NCI-H526 treated with DMSO at 0.1 percent for 48 hours (cell line): ENCODE measurements at places on chromosomes 3 and 15.

GRCh38 chr3:100044369-100044768 lies 69.9 kb downstream of the FILIP1L start:
- DNase-seq = no peak

- DNase-seq = no peak
Observed at GRCh38 chr15:68497206-68497910, 65.4 kb upstream of the ITGA11 start.

DNA sequence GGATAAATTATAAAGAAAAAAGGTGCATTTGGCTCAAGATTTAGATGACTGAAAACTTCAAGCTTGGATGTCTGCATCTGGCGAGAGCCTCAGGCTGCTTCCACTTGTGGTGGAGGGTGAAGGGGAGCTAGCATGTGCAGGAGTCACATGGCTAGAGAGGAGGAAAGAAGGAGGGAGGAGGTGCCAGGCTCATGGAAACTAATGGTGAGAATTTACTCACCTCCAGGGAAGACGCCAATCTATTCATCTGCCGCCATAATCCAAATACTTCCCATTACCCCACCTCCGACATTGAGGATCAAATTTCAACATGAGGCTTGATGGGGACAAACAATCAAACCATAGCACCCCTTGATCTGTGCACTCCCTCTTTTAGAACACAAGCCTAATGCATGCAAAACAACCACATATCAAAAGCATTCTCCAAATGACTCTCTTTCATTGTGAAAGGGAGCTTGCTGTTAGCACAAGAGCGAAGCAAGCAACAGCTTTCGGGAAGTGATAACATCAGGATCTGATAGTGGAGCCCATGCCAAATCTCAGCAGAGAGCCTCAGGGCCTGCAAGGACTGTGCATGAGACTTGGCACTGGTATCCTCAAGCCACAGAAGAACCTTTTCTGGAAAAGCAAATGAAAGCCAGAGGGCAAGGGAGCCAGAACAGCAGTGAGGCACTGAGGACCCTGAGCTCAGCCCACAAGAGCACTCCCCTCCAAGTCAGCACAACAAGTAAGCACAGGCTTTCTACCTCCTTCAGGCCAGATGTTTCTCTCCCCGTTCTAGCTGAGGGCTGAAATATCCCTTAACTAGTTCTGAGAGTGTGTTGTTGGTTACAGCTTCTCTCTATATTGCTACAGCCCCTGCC lies 50.2 kb upstream of the THBS1 start:
- no peak for DNase-seq

GRCh38 chr3:4196506-4197147 lies 106.5 kb upstream of the SETMAR start:
- no peak for DNase-seq

DNA sequence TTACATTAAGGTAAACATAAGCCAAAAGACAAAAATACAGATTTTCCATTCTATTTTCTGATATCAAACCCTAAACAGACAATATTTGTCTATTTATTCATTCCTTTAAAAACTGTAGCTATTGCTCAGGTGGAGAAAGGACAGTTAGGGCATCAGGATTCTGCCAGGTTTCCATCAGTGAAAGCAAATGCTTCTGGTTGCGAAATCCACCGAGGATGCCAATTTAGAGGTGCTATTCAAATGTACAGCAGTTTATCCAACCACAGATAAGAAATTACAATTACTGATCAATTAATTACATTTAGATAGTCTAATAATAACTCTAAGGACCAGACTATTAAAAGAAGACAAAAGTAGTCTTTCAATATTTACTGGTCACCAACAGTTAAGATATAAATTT lies 3.9 kb downstream of the TOMM70 start:
- DNase-seq = no peak

GRCh38 chr15:55917881-55918296 lies 75.5 kb downstream of the NEDD4 start:
- DNase-seq = peak; percentile 77

DNA sequence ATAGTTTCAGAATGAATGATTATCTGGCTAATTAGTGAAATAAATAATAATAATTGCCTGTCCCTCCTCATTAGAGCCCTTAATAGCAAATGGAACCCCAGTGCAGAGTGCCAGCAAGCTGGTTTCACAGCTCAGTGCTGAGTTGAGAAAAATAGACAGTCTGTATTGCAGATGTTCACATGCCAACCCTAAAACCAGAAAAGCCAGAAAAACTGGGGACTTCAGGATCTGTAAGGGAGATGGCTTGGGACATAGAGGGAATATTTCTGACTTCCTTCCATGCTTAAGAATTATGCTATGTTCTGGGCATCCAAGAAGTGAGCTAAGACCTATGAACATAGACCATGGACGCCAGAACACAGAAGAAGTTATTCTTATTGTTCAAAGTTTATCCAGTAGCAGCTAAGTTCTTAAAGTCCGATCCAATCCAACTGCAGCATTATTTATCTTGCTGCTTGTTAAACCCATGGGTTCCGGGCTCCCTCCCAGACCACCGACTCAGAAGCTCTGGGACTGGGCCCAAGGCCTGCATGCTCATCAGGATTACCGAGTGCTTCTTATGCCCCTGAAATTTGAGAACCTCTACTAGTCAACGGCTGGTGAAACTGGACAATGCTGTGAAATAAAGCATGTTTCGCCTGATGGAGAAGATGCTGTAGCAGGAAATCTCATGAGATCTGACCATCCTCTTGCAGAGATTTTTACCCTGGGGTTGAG lies 158.3 kb downstream of the FOXB1 start:
- DNase-seq = no peak

DNA sequence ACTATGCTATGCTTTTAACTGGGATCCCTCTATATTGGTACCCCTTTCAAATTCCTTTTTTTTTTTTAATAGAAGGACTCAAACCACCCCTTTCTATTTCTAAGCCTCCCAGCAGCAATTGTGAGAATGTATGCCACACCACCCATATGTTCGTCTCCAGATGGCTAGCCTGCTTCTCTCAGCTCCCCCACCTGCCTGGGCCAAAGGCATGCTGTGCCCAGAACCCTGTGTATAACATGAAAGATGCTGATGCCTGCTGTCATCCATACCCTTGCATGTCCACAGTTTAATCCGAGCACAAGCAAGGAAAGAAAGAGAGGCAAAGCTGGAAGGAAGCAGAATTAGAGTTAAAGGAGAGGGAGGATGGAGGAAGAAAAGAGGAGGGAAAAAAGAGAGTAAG lies 159.5 kb upstream of the CNTN6 start:
- DNase-seq = no peak

- no peak for DNase-seq
Observed at GRCh38 chr3:99625237-99625622, 13.2 kb upstream of the COL8A1 start.

GRCh38 chr3:113574213-113574612 lies 41.9 kb downstream of the SIDT1 start:
- no peak for DNase-seq

DNA sequence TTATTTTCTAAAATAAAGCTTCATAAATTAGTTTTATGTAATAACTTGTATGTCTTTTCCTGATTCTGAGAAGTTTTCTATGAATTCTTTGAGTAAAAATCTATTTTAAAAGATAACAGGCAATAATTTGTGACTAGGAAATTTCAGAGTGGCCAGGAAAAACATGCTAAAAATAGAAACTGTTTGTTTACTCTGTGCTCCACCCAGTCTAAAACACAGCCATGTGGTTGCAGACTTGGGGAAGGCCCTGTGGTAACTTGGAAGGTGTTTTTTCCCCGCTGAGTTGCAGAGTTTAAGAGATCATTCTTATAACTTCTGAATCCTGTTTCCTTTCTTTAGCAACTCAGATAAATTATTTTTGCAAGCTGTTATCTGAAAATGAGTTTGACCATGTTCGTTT lies 21.9 kb downstream of the PLCL2 start:
- peak; percentile 36 for DNase-seq

- no peak for DNase-seq
Observed at GRCh38 chr15:35306361-35306981, 221.4 kb upstream of the NANOGP8 start.

GRCh38 chr3:121951291-121951919 lies 57.2 kb downstream of the SLC15A2 start:
- no peak for DNase-seq

- DNase-seq = no peak
Observed at GRCh38 chr3:116135457-116136085, 309.7 kb downstream of the LSAMP start.

GRCh38 chr15:57114070-57114469 lies 195.6 kb downstream of the TCF12 start:
- no peak for DNase-seq

GRCh38 chr3:42013691-42014457 lies 52.0 kb upstream of the ULK4 start:
- DNase-seq = no peak

- DNase-seq = no peak
Observed at GRCh38 chr3:111961461-111962164, 17.2 kb upstream of the ABHD10 start.

GRCh38 chr3:58681863-58682262 lies 15.3 kb upstream of the FAM3D start:
- no peak for DNase-seq

DNA sequence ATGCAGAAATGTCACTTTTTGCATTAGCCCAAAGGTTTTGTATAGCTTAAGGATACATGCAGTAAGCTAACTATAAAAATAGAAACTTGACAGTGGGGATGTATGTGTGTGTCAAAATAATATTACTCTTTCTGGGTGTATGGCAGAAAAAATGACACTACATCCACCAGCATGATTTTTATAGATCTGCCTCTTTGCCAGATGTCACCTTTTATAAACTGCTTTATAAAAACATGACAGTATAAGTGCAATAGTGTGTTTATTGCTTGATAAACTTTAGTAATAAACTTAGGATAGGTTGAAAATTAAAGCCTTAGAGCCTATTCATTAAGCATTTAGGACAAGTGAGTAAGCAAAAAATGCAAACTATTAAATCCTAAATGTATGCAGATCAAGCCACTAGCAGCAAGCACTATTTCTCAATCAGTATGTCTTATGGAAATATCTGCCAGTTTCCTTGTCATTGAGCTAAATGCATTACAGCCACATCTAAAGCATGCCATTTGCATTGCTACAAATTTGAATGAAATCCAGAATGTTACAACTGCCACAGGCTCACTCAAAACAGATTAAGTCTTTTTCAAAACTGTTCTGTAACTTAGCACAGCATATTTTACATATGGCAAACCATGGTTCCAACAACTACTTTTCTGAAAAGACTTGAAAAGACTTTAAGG lies 935.0 kb downstream of the FHIT start:
- DNase-seq = peak; percentile 80

GRCh38 chr3:13772885-13773745 lies 106.8 kb downstream of the WNT7A start:
- DNase-seq = no peak

GRCh38 chr3:98994128-98994762 lies 92.8 kb upstream of the DCBLD2 start:
- no peak for DNase-seq

DNA sequence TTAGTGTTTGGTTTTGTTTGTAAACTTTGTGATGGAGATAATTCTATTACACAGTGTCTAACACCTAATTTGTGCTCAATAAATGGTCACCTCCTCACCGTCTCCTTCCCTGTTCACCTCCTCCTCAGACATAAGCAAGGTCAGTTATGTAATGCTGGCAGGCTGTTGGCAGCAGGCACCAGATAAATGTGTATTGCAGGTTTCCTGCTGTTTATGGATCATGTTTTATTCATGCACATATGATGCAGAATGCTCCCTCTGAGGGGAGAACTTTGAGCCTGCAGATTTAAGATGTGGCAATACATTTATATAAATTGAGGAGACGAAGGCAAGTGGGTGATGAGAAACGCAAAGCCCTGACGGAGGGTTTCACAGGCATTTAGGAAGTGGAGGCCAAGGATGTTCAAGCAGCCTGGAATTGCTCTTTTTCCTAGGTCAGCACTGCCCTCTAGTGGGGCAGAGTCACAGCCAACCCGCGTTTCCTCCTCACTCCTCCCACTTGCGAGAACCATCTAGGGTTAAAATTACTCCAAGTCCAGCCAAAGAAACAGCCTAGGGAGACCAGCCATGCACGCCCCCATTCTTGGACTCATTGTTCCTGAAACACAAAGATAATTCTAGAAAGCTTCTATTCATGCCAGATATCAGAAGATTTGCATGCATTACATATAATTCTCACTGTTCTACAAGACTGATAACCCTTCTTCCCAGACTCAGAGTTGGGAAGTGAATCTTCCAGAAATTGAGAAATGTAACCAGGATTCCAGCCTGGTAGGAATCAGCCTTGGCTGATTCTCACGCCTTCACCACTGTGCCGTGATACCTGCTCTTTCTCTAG lies 228.7 kb downstream of the SLCO3A1 start:
- DNase-seq = peak; percentile 59

GRCh38 chr3:147301781-147302180 lies 104.6 kb downstream of the ZIC4 start:
- DNase-seq = no peak

DNA sequence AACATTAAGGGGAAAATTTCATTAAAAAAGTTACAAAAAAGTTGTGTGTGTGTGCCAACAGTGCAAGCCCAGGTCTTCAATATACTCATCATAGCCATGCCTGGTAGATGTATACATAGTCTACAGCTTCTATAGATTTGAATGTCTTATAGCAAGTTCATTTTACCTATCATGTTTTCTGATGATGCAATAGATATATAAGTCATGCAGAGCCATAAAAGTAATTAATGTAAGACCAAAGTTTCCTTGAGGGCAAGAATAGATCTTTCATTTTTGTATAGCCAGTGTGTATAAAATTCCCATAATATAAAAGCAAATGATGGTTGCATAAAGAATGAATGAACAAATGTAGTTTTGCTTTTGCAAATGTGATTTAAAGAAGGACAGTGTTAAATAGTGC lies 1138.4 kb downstream of the TBL1XR1 start:
- DNase-seq = no peak

GRCh38 chr3:83523470-83524073 lies 1435.2 kb upstream of the CADM2 start:
- peak; percentile 25 for DNase-seq
